ENCODE measurements at places on chromosomes 5 and 9. TPM values are rescaled to one million over a fixed set of nuclear protein-coding genes. Genes with fewer than 3 reads are reported as not detected.

Gene RNF208
- 0.10 TPM for total RNA-seq

Gene COMMD10
- total RNA-seq = 33.4 TPM

Gene CRB2
- total RNA-seq = not detected

Gene CD72
- total RNA-seq = 0.27 TPM

Gene MCIDAS
- total RNA-seq = 2.8 TPM

DNA sequence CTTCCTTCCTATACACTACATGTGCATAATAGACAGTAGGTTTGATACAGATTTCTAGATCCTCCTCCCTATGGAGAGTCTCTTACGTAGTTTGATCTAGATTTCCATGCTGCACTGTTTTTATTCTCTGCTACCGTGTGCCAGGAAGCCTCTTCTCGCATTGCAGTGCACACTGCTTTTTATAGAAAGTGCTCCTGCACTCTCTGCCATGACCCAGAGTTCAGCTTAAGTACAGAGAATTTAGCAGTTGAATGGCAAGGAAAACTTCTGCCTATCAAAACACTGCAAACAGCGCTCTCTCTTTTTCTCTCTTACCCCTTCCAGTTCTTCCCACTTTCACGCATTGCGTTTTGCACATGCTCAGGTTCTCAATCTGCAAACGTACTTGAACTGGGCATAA lies 187.4 kb downstream of the ARHGAP26 start:
- DNase-seq = no peak

DNA sequence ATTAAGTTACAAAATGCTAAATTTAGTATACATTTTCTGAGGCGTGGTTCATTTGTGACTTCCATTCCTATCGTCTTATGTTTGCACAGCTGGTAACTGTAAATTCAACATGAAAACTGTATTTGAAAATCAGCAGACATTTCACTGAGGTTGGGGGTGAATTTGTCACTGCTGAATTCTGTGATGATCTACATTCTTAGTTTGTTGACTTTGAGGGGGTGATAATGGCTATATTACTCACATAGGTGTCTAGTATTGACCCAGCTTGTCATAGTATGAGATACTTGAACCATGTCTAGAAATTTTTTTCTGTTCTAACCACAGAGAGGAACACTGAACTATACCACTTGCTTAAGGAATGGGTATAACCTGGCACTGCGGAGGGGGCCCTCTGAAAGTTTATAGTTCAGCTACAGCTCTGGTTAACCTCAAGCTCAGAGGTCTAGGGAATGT lies 313.3 kb downstream of the PIK3R1 start:
- DNase-seq = no peak

GRCh38 chr9:137222190-137223077 lies at the start of gene RNF208:
Gene RNF208, minus strand, starts transcription at chr9:137222240. Its CDS starts 1,028 bp downstream, at chr9:137221212.
- no peak for DNase-seq

DNA sequence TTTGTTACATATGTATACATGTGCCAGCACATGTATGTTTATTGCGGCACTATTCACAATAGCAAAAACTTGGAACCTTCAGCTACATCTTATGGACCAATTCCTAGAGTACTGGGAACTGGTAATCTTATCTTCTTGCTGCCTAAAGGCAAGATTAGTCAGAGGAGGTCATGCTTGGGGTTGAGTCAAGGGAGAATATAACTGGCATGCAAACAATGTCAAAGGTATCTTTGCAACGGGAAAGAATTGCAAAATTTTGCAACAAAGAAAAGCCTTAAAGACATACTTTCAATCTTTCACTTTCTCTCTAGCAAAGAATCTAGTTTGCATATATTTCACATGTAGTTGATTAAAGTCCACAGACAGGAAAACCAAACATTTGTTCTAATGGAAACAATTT lies 145.2 kb downstream of the EDIL3 start:
- DNase-seq = peak; percentile 57

- peak; percentile 48 for DNase-seq
Observed at GRCh38 chr5:73096239-73096575, 24.2 kb upstream of the TMEM171 start.

DNA sequence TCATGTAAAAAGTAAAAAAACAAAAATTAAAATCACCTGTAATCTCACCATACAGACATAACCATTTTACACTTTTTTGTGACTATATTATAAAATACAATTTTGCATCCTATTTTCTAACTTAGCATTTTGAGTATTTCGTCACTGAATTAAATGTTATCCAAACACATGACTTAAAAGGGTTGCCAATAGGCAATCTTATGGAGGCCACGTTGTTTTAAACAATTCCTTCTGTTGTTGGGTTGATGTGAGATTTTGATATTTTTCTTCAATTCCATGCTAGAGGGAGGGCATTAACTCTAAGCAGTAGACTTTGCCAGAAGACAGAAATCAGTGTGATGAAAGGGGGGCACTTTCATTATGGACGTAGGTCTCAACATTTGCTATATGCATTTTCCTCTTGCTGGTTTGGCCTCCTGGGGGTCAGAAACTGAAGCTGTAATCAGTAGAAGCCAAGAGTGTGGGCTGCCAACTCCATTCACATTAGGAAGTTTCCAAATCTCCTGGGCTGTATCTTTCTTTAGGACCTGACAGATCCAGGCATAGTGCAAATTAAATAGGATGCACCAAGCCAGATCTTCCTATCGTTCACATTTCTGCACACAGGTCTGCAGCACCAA lies 614.2 kb upstream of the CLINT1 start:
- no peak for DNase-seq

GRCh38 chr5:72498284-72498683 lies 8.9 kb downstream of the ZNF366 start:
- peak; percentile 63 for DNase-seq

DNA sequence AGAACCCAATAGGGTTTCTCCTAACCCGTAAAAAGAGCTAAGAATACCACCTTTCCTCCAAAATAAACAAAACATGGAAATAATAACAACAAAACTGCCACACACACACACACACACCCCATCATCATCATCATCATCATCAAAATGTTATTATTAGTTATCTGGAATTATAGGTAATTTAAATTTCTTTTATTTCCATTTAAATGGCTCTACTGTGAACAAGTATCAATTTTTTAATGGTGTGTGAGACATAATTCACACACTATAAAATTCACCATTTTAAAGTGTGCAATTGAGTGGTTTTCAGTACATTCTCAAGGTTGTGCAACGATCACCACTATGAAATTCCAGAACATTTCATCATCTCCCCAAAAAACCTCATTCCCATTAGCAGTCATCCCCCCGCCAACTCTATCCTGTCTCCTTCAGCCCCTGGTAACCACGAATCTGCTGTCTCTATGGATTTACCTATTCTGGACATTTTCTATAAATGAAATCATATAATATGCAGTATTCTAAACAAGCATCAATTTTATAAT lies 172.7 kb downstream of the ROR2 start:
- DNase-seq = no peak

- DNase-seq = no peak
Observed at GRCh38 chr5:154575546-154576428, 97.8 kb upstream of the HAND1 start.

Measured in HT1080 (cell line).